Naive B cell (primary cell): ENCODE measurements at places on chromosomes 11 and 22.

DNA sequence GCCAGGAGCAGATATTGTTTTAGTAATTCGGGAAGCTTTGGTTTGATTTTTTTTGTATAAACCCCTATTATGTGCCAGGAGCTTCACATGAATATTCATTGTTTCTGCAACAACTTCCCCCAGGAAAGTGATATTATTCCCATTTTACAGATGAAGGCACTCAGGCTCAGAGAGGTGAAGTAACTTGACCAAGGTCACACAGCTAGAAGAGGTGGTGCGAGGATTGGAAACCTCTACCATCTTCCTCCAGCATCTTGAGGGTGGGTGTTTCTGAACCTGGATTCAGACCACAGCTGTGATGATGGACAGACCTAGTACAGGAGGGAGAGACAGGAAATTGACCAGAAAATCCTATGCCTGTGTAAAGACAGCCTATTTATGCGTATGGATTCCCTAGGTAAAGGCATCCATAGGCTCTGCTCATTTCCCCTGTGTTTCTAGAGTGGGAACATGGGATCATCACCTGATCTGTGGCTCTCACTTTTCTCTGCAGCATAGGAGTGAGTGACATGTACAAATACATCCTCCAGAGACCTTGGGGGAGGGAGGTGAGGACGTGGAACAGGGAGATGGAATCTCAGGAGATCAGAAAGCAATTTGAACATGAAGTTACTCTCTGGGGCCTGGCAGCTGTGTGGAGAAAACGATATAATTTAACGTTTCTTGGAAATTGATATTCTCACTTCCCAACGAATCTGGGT is 81.4 kb downstream of the TSPAN18 start:
- DNase-seq = no peak

GRCh38 chr11:35822815-35823495 is 120.9 kb upstream of the LDLRAD3 start:
- no peak for DNase-seq

- no peak for DNase-seq
Measured at GRCh38 chr11:73766763-73767162, 5.9 kb upstream of the RAB6A start.

- no peak for DNase-seq
Measured at GRCh38 chr22:34761111-34761510, 304.8 kb upstream of the ISX start.

DNA sequence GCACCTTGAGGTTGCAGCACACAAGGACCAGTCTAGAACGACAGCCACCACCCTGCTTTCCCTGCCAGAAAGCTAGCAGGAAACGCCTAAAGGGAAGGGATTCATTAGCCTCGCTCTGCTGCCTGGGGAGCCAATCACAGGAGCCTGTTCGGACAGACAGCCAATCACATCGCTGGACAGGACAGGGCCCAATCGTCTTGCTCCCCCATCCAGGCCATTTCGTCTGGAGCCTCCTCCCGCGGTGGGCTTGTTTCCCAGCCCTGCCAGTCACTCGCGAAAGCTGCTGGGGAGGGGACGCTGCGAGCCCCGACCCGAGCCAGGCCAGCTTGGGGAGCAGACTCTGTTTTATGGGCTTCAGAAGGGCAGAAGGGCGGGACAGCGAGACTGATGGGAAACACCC is 79.8 kb upstream of the NCAM1 start:
- DNase-seq = no peak

- DNase-seq = no peak
Measured at GRCh38 chr11:128105511-128105910, 481.8 kb downstream of the ETS1 start.

DNA sequence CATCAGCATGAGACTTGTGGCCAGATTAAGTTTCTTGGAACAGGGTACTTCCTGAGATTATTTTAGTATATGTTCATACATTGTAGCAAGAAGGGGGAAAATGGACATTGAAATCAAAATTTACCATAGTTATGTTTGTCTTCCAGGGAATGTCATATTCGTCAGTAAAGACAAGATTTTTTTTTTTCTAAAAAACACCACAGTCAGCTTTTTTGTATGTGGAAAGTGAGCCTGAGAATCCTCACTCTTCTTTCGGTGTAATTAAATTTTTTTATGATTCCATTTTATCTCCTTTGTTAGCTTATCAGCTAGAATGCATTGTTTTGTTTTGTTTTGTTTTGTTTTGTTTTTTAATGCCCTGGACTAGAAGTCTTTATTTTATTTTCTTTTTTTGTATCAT is 31.5 kb upstream of the LIPT2 start:
- DNase-seq = no peak

DNA sequence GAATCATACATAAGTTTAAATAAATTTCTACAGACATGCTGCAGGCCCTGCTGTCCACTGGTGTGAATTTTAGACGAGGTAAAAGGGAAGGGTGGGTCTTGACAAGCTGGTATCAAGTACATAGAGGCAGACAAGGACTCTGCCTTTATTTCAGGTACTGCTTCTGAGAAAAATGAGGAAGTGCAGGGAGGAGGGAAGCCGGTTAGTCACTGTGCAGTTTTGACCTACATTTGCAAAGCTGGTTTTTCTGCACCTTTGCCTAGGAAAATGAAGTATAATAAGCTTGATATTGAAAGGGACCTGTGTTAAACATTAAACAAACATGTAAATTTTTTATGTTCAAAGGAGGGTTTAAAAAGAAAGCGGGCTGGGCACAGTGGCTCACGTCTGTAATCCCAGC is 24.6 kb downstream of the TMEM45B start:
- DNase-seq = no peak

DNA sequence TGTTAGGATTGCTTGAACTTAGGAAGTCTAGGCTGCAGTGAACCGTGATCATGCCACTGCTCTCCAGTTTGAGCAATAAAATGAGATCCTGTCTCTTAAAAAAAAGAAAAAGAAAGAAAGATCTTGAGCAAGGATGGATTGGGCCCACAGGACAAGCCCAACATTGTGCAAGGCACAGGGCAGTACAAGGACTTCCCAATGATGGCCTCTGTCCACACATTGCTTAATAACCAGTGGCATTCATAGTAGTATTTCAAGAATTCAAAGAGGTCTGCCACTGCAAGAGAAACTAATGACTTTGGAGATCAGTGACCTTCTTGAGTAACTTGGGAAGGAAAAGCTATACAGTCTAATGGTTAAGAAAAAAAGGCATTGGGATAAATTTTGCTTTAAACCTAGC is 44.6 kb downstream of the SEZ6L start:
- no peak for DNase-seq

DNA sequence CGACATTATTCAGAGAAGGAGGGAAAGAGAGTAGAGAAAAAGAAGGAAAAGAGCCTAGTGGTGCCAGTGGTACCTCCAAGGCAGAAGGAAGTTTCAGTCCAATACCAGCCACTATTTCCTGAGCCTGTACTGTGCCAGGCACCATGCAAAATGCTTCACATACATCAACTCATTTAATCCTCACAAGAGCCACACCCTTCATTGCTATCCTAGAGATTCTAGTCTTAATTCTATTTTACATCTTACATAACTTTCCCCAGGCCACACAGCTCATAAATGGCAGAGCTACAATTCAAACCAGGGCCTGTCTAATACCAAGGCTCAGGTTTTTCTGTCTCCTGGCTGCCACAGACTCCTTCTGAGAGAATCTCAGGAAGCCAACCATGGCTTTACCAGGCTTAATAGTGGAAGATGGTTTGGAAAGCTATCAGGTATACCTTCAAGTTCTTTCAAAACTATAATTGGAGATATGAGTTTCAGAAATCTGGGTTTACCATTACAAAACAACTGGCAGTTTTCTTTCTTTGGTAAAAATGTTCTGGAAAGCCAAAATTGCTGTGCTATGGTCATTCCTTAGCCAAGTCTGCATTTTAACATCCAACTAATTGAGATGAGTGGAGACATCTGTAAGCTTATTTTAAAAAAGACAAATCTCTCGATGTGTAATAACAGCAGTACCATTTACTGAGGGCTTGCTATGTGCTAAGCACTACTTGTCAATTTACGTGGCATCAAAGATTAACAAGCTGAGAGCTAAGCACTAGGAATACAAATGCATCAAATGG is 225.1 kb upstream of the PITPNB start:
- no peak for DNase-seq

GRCh38 chr11:104122836-104123235 is 41.1 kb downstream of the PDGFD start:
- DNase-seq = no peak

DNA sequence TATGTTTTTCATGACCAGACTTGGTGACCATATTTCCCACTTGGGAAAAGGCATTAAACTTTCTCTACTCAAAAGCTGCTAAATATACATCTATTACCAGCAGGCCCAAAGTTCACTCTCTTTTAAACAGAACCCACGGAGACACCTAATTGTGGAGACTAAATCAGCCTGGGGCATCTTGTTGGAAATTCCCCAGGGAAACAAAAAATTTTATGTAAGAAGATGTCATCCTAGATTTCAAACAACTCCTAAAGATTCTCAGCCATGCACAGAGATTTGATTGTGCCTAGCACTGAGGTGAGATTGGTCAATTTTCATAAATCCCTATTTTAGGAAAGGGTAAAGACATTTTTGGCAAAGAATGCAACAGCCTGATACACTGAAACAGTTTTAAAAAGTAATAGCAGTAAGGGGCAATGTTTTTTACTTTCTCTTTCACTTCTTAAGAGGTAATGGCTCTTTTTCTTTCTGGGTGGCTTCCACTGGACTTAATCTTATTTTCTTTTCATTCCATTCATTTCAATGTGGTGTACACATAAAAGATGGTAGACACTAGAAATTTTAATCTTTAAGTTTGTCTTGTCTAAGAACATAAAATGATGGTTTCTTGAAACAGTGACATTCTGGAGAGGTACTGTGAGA is 9.6 kb downstream of the OR52N2 start:
- no peak for DNase-seq

GRCh38 chr22:30191040-30191701 is 55.4 kb downstream of the LIF start:
- DNase-seq = no peak

GRCh38 chr11:78973876-78974275 is 399.2 kb upstream of the NARS2 start:
- DNase-seq = no peak

GRCh38 chr11:130769782-130770535 is 146.3 kb downstream of the SNX19 start:
- no peak for DNase-seq

- DNase-seq = no peak
Measured at GRCh38 chr22:49677495-49677889, 150.2 kb downstream of the BRD1 start.

DNA sequence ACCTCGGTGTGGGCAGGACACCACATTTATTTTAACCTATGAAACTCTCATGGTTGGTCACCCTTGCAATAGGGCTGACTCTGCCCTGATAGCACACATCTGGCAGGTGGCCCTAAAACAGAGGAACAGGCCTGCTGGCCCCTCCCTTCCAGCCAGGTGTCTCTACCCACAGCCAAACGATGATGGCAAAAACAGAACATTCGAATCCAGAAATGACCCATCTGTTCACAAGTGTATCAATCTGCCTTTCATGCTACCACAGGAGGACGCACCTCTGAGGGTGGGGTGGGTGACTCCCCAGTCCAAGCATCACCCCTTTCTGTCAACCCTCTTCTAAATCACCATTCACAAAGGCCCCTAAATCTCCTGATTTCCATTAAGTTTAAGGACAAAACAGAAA is 118.1 kb downstream of the ETS1 start:
- peak; percentile 65 for DNase-seq

GRCh38 chr22:31106001-31106571 is 1.3 kb downstream of the SELENOM start:
- DNase-seq = no peak
